ENCODE measurements at places on chromosomes 6 and 20.

DNA sequence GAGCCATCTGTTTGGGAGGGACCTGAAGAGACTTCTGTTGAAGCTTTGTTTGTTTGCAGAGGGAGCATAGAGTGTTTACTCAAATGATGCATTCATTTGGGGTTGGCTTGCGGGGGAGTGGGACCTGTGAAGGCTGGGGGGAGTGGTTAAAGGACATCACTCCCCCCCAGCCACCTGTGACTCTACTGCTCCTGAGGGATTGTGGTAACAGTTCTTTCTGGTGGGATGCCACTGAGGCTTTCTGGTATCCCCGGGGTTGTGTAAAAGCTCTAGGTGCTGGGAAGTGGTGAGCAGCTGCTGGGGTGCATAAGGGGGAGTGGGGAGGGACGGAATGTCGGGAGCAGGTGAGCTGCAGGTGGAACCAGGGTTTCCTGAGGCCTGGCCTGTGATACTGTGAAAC lies 239.2 kb upstream of the QKI start:
- no peak for DNase-seq

GRCh38 chr20:45998761-45999160 lies 9.9 kb upstream of the MMP9 start:
- DNase-seq = no peak

DNA sequence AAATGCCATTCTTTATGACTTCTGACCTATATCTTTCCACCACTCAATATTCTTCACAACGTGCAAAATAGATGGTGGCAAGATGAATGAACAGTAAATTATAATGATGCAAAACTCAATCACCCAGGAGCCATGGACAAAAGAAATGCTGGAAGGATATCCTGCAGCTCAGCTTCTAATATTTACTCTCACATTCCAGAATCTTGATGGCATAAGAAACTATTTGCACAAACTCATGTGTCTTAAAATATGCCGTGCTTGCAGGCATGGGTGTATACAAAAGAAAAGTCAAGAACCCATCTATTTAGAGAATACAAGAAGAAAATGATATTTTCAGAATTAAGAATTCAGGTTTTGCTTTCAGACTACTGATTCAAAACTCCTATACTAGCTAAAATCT lies 217.8 kb downstream of the SLC35F1 start:
- DNase-seq = no peak

GRCh38 chr6:75735491-75736186 lies 13.4 kb upstream of the MYO6 start:
- no peak for DNase-seq

- no peak for DNase-seq
These were observed 208.9 kb upstream of the SNX9 start for GRCh38 chr6:157614026-157614568.

GRCh38 chr20:13041574-13042457 lies 33.0 kb downstream of the SPTLC3 start:
- no peak for DNase-seq

GRCh38 chr6:16947375-16948015 lies 154.4 kb upstream of the STMND1 start:
- DNase-seq = peak; percentile 7

DNA sequence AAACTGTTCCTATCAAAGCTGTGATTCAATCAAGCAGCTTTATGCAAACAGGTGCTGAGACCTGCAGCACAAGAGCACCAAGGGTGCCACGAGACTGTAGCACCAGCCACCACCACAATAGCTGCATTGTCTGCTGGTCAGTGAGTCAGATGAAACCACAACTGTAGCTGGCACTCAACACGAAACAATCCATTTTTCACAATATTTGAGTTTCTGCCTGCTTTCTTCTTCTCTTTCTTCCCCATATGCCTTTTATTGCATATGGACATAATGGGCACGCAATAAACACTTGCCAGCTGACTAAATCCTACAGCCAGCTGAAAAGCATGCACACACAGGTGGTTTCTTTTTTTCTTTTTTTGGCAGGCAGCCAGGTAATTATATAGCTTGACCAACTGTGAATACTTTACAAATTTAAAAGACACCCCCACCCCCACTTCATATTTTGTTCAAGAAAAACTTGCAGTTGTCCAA lies 16.6 kb downstream of the SLC2A12 start:
- no peak for DNase-seq

- DNase-seq = no peak
These were observed 5.0 kb downstream of the MARCKS start for GRCh38 chr6:113862112-113862511.

DNA sequence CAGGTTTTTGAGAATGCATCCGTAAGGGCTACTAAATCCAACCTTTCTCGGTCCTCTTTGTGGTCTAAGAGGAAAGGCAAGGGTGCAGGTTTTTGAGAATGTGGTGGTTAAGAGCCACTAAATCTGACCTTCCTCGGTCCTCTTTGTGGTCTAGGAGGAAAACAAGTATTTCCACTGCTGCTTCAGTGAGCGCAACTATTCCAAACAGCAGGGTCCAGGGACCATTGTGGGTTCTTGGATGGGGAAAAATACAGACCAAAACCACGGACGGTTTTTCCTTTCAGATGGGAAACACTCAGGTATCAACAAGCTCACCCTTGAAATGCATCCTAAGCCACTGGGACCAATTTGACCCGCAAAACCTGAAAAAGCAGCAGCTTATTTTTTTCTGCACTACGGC lies 21.9 kb downstream of the BTBD9 start:
- DNase-seq = no peak

- no peak for DNase-seq
These were observed 9.2 kb upstream of the CPNE1 start for GRCh38 chr20:35673884-35674283.

DNA sequence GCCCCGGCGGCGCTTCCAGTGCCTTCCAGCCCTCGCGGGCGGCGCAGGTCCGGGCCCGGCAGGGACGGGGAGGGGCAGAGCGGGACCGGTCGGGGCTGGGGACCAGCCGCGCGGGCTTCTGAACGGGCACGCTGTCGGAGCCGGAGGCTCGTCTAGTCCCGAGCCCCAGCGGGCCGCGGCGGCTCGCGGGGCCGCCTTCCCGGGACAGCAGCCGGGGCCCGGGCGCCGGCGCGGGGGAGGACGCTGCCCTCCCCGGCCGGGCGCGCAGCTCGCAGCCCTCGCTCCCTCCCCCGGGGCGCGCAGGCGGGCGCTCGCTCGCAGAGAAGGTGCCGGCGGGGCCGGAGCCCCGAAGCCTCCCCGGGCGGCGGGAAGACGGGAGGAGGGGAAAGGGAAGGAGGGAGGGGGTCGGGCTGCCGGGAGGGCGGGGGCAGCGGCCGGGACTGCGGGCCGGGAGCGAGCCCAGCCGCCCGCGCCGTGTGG lies 696 bp upstream of the SIRPA start:
- peak; percentile 86 for DNase-seq

DNA sequence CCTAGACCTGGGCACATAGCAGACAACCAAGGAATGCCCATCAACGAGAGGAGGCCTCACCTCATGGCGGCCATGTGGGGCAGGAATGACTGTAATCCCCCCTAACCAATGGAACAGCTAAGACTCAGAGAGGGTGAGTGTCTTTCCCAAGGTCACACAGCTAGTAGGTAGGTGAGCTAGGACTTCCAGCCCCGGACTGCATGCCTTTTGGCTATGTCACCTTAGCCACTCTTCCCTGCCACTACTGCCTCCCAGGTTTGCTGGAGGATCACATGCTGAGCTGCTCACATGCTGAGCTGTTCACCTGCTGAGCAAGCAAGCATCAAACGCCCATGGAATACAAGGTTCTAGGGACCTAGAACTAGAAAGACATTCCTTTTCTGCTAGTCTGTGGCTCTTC lies 188.5 kb upstream of the PMEPA1 start:
- no peak for DNase-seq

GRCh38 chr20:44745598-44746366 lies at the start of gene KCNK15:
TSS of gene KCNK15 (plus strand) at chr20:44745865. CDS start at chr20:44745911, 46 bp downstream.
- peak; percentile 68 for DNase-seq

GRCh38 chr6:80434691-80435350 lies 328.4 kb downstream of the BCKDHB start:
- no peak for DNase-seq

Data from neural progenitor cell (in vitro differentiated cells).